ENCODE measurements at places on chromosomes 3 and 15.

DNA sequence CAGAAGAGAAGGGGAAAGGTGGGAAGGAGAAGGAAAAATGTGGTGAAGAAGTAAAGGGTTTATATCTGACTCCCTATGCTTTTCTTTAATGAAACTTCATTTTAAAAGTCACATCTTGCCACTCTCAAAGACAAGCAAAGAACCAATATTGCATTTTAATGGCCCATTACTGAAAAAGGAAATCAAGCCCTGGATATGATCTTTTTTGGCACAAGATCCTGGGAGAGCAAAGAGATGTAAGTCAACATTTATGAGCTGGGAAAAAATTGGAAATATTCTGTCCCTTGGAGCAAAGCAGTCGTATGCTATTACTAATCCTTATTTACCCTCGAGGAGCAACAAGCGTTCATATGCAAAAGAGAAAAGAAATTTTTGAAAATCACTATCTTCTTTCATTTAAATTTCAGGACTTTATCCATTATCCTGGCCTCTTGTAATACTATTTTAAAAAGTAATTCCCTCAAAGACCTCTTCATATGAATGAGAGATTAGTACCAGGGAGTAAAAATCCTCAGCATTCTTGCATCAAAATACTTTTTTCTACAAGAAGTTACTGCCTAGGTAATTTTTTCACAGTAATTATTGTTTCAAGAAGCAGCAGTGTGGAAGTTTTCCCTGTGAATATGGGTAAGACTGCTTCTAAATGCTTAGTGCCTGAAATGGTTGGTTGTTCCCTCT is 435.3 kb upstream of the PDZRN3 start:
- DNase-seq = no peak

- no peak for DNase-seq
These were observed 184.4 kb downstream of the SHOX2 start for GRCh38 chr3:157921811-157922210.

GRCh38 chr3:88809993-88810392 is 297.4 kb upstream of the EPHA3 start:
- DNase-seq = no peak

GRCh38 chr15:33131552-33132232 is 62.8 kb downstream of the FMN1 start:
- DNase-seq = no peak

- peak; percentile 55 for DNase-seq
These were observed 85.3 kb upstream of the MBNL1 start for GRCh38 chr3:152183473-152183872.

DNA sequence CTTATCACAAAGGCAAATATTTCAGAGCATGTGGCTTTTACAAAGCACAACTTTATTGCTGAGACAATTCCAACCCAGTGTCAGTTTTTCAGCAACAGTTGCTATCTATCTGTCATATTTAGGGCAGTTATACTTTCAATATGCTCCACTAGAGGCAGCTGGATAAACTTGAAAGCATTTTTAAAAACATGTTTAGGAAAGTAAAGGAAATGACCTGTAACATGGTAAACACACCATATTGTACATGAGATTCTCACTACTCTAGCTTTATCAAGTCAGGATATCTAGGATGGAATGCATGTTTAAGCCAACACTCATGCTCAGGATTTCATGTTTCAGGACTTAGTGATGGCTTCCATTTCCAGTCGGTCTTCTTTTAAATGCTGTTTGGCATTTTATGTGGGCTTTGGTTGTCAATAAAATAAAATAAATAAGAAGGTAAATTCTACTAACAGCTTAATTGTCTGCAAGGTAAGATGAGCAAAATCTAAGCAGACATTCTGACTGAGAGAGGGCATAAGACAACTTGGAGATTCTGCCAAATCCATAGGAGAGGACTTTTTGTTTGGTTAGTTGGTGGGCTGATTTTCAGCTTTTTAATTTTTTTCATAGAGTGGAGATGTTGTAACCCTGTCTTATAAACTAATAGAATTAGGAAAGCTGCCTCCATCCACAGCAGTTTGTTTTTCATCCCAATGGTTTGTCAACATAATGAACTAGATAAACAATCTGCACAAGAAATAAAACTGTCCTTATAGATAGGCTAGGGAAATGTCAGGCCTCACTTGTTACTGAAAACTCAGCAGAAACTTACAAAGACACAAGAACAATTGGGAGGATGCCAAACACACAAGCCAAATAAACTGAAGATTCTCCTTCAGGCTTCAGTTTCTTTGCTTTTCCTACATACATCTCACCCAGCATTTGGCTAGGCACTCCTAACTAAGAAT is 63.4 kb upstream of the CPB1 start:
- DNase-seq = no peak

DNA sequence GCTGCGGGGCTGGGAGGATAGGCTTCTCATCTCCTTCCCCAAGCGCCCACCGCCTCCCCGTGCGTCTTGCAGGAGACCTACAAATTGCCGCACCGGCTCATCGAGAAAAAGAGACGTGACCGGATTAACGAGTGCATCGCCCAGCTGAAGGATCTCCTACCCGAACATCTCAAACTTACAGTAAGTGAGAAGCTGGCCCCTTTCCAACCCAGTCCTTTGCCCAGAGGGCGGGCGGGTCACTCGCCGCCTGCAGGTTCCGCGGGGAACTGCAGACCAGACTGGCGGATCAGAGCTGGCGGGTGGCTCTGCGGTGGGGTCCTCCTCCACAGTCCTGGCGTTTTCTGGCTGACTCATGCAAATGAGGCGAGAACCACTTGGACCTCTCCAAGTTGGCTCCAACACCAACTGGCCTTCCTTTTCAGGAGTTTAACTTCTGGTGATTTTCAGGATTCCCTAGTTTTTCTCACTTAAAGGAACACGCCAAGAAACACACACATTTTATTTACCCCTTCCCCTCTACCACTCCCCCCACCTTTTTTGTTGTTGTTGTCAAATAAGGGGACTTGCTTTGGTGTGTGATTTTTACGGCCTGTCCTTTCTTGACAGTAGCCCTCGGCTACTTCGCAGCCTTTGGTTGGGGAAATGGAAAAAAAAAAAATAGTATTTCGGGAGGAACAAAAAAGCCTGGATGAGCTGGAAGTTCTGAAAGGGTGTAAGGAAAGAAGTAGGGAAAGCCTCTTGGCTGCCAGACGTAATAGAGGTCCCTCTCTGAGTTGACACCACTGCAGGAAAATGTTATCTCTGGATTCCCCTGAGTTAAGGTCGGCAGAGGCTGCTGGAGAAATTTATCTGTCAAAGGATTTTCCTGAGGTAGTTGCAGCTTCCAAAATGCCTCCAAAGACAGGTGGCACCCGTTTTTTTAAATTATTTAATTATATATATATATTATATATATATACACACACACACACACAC is 1.3 kb downstream of the BHLHE40 start:
- peak; percentile 89 for DNase-seq

GRCh38 chr3:8220291-8220690 is 281.3 kb upstream of the LMCD1 start:
- no peak for DNase-seq

GRCh38 chr15:77346245-77347036 is 73.5 kb downstream of the PEAK1 start:
- no peak for DNase-seq

DNA sequence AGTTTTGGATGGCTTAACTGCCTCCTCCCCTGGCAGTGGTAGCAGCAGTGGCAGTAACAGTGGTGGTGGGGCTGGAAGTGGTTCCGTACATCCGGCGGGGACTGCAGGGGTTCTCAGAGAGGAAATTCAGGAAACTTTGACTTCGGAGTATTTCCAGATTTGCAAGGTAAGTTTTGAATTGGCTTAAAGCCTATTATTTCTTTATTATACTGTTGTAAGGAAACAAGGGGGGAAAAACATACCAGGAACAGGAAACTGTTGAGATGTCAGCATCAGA is 1.5 kb downstream of the STXBP5L start:
- peak; percentile 37 for DNase-seq

- no peak for DNase-seq
These were observed 331.0 kb downstream of the ZBTB20 start for GRCh38 chr3:114816052-114816451.

DNA sequence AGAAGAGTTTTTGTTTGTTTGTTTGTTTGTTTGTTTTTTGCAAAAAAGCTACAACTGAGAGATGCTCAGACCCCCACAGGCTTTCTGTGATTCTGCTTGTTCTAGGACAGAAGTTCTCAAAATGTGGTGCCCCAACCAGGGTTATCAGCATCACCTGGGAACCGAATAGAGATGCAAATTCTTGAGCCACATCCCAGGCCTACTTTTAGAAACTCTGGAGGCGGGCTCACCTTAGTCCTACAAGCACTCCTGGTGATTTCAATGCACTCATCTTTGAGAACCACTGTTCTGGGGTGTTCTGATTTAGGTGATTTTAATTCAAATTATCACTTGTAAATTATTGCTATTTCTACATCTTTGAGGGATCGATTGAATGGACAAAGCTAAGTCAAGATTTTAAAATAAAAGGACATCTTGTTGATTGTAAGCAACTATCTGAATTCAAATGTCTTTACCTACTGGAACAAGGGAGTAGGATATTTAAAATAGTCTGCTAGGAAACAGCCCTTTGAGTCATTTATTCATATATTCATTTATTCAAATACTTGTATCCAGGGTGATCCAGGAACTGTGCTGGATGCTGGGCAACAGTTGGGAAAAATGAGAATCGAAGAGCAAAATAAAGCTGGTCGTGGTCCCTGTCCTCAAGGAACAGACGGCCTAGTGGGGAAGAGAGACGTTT is 44.7 kb upstream of the CADPS start:
- DNase-seq = no peak

DNA sequence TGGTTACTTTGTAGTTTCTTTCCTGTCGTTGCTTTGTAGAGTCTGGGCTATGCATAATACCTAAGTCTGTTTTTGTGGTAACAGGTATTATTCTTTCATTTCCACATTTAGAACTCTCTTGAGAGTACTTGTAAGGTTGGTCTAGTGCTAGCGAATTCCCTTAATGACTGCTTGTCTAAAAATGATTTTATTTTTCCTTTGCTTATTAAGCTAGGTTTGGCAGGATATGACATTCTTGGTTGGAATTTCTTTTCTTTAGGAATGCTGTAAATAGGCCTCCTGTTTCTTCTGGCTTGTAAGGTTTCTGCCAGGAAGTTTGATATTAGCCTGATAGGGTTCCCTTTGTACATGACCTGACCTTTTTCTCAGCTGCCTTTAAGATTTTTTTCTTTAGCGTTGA is 70.1 kb upstream of the SGO1 start:
- DNase-seq = no peak

DNA sequence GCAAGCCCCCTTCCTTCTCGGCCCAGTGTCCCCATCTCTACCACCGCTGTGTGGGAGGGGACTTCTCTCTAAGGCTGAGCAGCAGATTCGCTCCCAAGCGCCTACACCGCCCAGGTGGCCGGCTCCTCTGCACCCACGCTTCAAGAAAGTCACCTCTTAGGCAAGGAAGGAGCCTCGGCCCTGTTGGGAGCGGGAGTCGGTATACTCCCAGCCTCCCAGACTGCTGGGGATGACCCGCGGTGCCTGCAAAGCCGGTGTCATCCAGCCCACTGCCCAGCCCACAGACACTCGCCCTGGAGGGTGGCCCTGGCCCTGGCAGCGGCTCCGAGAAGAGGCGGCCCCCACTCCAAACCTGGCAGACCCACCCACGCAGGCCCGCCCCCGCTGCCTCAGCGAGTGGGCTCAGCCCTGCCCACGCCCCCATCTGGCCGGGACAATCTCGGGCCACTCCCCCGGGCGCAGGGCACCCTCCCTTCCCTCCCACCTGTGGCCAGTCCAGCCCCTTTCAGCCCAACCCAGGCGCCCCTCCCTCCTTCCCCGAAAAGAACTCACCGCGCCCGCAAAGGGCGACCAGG is 396 bp downstream of the CHRNB4 start:
- DNase-seq = no peak

All from H9 (cell line).